ENCODE measurements at places on chromosomes 13 and 19. TPM values are rescaled to one million over a fixed set of nuclear protein-coding genes. Genes with fewer than 3 reads are reported as not detected.

DNA sequence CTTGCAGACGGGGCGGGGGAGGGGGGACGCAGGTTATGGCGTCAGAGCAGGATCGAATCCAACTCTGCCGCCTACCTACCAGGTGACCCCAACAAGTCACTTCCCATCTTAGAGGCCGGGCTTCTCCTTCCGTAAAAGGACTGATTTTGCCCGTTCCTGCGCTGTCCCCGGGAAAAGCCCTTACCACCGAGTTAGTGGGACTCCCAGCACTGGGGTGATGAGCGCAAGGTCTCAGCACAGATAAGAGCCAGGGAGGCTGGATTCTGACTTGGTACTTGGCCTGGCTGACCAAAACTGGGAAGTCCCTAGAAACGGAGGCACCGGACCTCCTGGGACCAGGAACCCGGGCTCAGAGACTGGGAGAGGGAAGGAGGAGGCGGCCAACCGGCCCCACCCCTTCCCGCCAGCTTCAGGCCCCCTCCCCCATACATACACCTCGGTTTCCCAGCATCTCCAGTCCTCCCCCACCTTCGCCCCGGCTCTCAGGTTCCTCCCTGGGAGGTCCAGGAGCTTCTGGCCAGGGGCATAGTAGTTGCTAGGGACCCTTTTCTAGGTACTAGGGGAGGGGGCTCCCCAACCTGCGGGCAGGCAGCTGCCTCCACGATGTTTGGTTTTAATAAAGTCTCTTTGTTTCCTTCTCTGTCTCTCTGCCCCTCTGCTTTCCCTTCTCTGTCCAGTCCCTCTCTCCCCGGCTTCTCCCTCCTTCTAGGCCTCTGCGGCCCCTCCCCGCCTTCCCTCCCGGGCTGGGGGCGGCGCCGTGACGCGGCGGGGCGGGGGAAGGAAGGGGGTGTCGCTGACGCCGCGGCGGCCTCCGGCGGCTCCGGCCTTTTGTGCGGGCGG is at the start of gene GRAMD1A:
Gene GRAMD1A, plus strand, starts transcription at position 826 of the 840 bp plus-strand sequence. CDS start 156 bp downstream, outside the sequence.
- DNase-seq = peak; percentile 88

ZNF577 gene
- 19.5 TPM for total RNA-seq

GRCh38 chr19:37929355-37929923 is 22.4 kb downstream of the SIPA1L3 start:
- no peak for DNase-seq

GRCh38 chr13:79386125-79386826 is 19.8 kb downstream of the RBM26 start:
- DNase-seq = no peak

- DNase-seq = no peak
These were observed 262.7 kb downstream of the DNAJC15 start for GRCh38 chr13:43285933-43286597.

DNA sequence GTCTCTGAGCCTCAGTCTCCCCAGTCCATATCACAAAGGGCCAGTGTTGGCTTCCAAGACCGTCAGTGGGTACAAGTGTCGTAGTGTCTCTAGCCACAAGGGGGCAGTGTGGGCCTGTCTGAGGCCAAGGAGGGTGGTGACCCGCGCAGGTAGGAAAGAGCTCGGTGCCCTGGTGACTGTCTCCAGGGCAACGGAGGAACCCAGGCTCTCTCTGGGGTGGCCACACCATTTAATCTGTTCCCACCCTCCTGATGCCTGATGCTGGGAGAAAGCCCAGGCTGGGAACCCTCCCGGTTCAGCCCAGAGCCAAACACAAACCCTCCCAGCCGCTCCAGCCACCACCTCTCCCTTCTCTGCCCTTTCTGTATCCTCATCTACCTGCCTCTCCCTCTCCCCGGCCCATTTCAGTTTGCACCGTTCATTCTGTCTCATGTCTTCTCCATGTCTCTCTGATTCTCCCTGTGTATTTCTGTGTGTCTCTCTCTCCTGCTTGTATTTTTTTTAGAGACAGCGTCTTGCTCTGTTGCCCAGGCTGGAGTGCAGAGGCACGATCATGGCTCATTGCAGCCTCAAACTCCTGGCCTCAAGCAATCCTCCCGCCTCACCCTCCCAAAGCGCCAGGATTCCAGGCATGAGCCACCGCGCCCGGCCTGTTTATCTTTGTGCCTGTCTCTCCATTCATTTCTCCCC is 17.5 kb upstream of the MEIS3 start:
- DNase-seq = peak; percentile 87

AMH gene
- total RNA-seq = not detected
